AG08395 (cell line): ENCODE measurements at places on chromosomes 4 and X.

- DNase-seq = no peak
These were observed 19.0 kb upstream of the DCAF8L2 start for GRCh38 chrX:27571164-27571563.

DNA sequence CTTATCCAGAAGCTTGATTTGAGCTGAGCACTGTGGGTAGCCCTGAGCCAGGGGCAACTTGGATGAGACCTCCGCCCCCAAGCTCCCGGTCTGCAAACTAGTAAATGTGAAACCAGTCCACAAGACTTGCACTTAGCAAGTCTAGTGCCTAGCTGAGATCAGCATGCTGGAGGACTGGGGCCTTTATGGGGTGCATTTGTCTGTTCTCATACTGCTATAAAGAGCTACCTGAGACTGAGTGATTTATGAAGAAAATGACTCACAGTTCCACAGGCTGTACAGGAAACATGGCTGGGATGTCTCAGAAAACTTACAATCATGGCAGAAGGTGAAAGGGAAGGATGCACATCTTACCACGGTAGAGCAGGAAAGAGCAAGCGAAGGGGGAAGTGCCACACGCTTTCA, 42.1 kb upstream of the HOPX start:
- no peak for DNase-seq

- no peak for DNase-seq
These were observed 1761.3 kb upstream of the IGFBP7 start for GRCh38 chr4:58871509-58871908.

GRCh38 chr4:15234116-15234855, 193.5 kb upstream of the C1QTNF7 start:
- DNase-seq = peak; percentile 71

DNA sequence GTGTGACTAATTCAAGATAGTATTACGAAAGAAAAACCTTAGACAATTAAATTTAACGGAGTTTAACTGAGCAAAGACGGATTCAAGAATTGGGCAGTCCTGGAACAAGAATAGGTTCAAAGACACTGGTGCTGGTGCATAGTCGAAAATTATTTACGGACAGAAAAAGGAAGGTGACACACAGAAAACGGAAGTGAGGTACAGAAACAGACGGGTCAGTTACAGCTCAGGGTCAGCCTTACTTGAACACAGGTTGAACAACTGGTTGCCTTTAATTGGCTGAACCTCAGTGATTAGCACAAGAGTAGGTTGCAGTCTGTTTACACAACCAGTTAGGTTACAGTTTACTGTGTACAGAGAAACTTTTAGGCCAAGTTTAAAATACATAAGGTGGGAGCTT, 31.5 kb downstream of the KLHL8 start:
- no peak for DNase-seq
